ENCODE measurements at places on chromosomes 4 and X. TPM values are rescaled to one million over a fixed set of nuclear protein-coding genes. Genes with fewer than 3 reads are reported as not detected.

DNA sequence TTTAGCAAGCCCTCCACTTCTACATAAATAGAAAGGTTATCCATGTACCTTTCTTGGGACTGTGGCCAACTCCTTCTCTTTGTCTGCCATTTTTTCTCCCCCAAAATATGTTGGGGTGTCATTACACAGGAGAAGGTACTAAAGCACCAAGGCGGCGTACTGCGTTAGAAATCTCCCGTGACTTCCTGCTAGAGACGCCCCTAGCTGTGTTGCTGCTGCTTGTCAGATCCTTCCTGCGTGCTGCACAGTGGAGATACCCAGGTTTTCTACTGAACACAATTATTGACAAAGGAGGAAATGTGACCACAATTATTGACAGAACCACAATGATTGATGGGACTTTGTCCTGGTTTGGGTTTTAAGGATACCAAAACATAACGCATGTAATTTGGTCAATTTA lies 97.7 kb downstream of the EFHC2 start:
- no peak for DNase-seq

DNA sequence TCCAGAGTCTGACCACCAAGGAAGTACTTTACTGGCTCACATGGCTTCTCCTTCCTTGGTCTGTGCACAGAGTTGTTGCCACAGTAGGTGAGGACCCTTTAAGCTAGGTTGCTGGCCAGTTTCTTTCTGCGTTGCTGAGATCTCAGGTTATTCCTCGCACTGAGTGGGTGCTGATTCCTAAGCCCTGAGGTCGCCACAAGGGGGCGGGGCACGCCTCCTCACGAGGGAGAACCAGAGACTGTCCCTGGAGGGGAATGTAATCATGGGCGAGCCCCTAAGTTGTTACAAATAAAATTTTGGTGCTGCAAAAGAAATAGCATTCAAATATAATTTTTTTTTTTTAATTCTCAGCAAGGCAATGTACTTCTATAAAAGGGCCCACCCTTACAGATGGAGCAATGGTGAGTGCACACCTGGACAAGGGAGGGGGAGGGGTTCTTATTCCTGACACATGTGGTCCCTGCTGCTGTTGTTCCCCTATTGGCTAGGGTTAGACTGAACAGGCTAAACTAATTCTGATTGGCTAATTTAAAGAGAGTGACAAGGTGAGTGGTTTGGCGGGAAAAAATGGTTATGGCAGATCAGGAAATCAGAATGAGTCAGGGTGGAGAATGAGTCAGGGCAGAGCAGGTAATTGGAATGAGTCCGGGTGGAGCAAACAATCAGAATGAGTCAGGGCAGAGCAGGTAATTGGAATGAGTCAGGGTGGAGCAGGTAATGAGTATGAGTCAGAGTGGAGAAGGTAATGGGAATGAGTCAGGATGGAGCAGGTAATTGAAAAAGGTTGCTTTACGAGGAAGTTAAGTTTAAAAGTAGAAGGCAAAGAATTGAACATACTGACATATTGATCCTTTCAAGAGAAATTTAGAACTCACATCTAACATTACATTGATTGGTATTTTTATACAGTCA lies 107.5 kb downstream of the VSIG4 start:
- DNase-seq: peak; percentile 20

DNA sequence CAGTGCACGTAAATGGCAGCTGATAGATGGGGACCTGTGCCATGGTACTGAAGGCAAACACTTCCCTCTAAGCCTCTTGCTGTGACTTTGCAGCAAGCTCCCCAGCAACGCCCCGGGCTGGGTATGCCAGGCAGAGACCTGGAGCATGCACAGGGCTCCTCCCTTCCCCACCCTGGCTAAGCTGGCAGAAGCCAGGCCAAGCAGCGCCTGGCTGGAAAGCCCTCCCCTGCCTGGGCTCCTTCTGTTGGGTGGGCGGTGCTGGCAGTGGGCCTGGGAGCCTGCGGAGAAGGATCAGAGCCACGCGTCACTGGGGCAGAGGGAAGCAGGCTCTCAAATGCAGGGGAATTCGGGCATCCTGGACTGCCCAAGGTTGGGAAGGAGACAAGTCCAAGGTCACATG lies 3.6 kb downstream of the ATP2B3 start:
- peak; percentile 55 for DNase-seq

DNA sequence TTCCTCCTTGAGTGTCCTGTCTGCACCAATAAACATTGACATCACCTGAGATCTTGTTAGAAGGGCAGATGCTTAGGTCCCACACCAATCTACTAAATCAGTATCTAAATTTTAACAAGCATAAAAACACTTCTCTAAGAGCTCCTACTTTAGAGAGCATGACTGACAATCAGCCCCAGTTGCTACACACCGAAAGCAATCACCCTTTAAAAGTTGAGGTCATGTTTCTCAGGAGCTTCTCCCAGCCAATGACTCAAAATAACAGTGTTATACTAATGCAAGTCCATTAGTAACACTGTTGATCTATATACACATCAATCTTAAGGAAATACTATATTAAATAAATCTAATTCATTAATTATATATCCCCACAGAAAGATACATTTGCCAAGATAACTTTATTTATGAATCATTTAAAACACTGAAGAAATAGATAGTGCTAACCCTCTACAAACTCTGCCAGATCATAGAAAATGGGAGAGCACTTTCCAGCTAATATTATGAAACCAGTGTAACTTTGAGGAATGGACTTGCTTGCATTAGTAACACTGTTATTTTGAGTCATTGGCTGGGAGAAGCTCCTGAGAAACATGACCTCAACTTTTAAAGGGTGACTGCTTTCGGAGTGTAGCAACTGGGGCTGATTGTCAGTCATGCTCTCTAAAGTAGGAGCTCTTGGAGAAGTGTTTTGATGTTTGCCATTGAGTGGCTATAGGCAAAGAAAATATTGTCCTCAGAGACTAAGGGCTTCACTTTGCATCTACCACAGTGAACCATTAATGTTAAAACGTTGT lies 109.8 kb upstream of the HDX start:
- DNase-seq: no peak

- DNase-seq: no peak
Measured at GRCh38 chr4:9874385-9874784, 93.0 kb downstream of the DRD5 start.

GRCh38 chrX:68665502-68665901 lies 18.0 kb downstream of the STARD8 start:
- no peak for DNase-seq

GRCh38 chrX:105488716-105489115 lies 268.2 kb upstream of the TEX13A start:
- DNase-seq: no peak

- DNase-seq: no peak
Measured at GRCh38 chr4:176137631-176138030, 57.8 kb downstream of the SPATA4 start.

DNA sequence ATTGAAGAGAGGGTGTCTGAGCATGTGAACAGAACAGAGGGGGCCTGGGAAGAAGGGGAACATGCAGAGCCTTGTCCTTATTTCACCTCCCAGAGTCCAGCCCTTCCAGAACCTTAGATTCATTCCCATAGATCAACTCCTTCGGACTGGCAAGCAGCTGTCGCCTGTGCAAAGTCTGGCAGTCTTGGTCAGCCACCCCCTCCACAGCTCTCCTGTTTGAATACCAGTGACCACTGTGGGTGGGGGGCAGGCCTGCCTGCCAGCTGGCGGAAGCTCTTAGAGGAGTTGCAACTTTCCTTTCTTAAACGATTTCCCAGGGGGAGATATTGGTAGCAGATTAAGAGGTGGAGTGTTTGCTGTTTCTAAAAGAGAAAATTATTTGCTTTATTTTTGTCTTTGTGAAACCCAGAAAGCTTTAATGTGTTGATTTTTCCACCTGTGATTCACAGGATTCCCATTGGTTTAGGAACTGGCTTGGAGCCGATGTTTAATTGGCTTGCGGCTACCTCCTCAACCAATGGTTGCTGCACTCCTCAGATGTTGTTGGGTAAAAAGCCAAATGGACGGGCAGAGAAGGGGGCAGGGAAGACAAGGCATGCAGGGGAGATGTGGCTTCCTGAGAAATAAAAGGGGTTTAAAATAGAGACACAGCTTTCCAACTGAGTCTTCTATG lies 62.2 kb upstream of the PRPS1 start:
- no peak for DNase-seq

The KDR gene
- 0.20 TPM for total RNA-seq

The UGT2B15 gene
- total RNA-seq: not detected

The MND1 gene
- total RNA-seq: 24.4 TPM

DNA sequence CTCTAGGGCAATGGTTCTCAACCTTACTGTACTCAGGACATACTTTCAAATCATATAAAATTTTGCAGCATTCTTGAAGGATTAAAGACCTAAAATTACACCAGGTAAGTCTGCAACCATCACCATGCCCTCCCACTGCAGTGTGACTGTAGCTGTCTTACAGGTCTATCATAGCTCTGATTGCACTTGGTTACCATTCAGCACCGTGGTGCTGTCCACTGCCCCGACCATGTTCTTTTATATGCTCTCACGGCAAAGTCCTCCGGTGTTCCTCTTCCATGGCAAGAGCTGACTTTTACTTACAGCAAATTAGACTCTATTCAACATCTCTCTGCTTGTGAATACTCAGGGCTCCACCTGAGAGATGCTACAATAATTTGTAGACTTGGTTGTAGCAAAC lies 11.5 kb downstream of the CRMP1 start:
- no peak for DNase-seq

DNA sequence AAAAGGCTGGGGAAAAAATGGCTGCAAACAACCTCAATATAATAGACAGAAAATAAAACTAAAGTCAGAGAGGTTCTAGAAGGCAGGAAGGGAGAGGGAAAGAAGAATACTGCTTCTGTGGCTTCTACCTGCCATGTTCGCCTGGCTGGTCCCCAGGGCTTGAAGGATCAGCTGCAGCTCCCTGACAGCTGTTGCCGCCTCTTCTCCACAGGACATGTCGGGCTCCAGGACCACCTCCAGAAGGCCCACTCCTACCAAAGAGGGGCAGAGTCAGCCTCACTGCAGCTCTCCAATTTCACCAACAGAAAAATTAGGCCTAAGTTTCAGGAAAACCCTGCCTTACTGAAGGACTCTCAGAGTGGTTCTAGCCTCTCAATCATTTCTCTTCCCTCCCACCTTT lies 44.9 kb downstream of the GATB start:
- DNase-seq: no peak

The IGSF1 gene
- total RNA-seq: 0.48 TPM

The CNGA1 gene
- total RNA-seq: 1.4 TPM

The ARMCX2 gene
- total RNA-seq: 5.2 TPM

The CHRDL1 gene
- total RNA-seq: 18.8 TPM

DNA sequence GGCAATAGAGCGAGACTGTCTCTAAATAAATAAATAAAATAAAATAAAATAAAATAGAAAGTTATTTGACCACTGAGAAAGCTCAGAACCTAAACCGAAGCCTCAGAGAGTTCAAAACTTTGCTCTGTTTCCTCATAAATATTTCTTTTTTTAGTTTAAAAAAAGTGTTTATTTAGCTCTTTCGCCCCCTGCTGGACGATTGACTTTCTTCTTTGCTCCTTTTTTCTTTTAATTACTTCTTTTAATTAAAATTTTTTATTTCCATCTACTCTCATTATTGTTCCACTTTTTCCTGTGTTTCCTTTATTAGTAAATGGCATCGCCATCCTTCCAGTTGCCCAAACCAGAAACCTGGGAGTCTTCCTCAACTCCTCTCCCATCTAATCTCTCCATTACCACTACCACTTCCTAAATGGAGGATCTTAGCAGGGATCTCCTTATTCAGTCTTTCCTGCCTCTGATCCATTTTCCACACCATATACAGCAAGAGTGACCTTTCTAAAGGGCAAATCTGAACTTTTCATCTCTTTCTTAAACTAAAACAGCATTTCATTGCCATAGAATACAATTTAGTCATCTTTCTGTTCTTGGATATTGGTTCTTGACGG lies 728 bp upstream of the IL13RA2 start:
- no peak for DNase-seq

- no peak for DNase-seq
Measured at GRCh38 chr4:19010761-19011160, 989.2 kb upstream of the LCORL start.

- DNase-seq: no peak
Measured at GRCh38 chr4:161583549-161583948, 580.3 kb downstream of the FSTL5 start.

GRCh38 chr4:153809307-153809706 lies 20.4 kb upstream of the SFRP2 start:
- no peak for DNase-seq

The TLR8 gene
- not detected for total RNA-seq

DNA sequence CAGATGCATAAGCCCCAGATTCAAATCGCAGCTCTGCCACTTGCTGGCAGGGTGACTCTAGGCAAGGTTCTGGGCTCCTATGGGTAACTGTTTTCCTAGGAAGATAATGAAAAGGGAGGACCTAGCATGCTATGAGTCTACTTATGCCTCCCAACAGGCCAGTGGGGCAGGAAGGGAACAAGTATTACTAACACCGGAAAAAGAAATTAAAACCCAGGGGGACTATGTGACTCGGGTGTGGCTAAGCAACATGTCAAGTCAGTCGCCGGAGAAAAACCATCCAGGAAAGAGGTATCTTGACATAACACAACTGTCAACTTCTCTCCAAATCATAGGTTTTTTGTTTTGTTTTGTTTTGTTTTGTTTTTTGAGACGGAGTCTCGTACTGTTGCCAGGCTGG lies 45.5 kb upstream of the RBPJ start:
- DNase-seq: no peak

GRCh38 chr4:107885865-107886264 lies 45.5 kb upstream of the CYP2U1 start:
- DNase-seq: no peak

The YIPF7 gene
- not detected for total RNA-seq

GRCh38 chr4:155403886-155404285 lies 27.1 kb upstream of the MAP9 start:
- no peak for DNase-seq
